ENCODE measurements at places on chromosomes 6 and 20.
A peak's percentile ranks its signal among the peaks of the same experiment; 100 is the strongest.

- DNase-seq = peak; percentile 100
Measured at GRCh38 chr20:25039697-25040437, 18.1 kb downstream of the ACSS1 start.

- no peak for DNase-seq
Measured at GRCh38 chr20:25012616-25013189, 20.2 kb upstream of the APMAP start.

- no peak for DNase-seq
Measured at GRCh38 chr20:33532753-33533459, 43.0 kb downstream of the CBFA2T2 start.

GRCh38 chr6:158773581-158774449, 45.4 kb downstream of the EZR start:
- DNase-seq = no peak

GRCh38 chr6:104017410-104018381, 842.0 kb downstream of the HACE1 start:
- DNase-seq = no peak

DNA sequence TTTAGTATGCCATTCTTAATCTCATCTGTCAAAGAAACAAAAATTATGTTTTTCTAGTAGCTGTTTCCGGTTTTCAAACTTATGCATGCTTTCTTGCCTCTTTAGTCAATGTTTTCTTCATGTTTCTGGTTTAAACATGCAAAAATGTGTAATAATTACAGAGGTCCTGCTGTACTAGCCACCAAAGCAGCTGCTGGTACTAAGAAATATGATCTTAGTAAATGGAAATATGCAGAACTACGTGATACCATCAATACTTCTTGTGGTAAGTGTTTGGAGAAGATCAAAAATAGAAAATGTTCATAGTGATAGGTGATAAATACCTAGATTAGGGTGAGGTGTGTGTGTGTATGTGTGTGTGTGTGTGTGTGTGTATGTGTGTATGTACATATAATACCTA, 158.4 kb downstream of the MYO6 start:
- DNase-seq = no peak

- no peak for DNase-seq
Measured at GRCh38 chr20:63392465-63393365, 31.6 kb upstream of the CHRNA4 start.

Measured in LNCaP clone FGC (cell line).